Renal pelvis (tissue), 12 donors: ENCODE measurements at places on chromosomes 3 and 15. TPM values are rescaled to one million over a fixed set of nuclear protein-coding genes. Genes with fewer than 3 reads are reported as not detected.

DNA sequence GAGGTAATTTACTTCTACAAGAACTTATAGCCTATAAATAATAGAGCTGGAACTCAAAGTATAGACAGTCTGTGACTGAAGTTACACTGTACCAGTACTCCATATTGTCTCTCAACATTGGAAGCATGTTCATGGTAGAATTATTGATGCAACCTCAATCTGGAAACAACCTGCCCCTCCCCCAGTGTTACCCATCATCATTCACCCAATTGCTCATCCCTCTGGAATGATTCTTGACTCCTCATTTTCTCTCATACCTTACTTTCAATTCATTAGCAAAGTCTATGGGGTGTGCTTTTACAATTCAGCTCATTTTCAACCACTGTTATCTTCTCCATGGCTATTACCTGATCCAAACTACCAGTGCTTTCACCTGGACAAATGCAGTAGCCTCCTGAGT is 151.7 kb downstream of the CPNE4 start:
- DNase-seq = no peak

DNA sequence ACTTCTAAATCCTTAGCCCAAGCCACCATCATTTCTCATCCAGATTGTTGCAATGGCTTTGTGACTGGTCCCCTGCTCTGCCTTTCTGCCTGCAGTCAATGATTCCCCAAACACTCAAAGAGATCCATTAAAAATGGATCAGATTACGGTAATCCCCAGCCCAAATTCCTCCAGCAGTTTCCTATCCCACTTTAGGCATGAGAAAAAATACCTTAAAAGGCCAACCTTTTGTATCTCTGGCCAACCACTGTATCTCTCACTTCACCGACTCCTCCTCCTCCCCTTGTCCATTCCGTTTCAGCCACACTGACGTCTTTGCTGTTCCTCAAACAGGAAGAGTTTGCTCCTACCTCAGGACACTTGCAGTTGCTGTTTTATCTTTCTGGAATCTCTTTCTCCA is 20.9 kb upstream of the IL1RAP start:
- no peak for DNase-seq

DNA sequence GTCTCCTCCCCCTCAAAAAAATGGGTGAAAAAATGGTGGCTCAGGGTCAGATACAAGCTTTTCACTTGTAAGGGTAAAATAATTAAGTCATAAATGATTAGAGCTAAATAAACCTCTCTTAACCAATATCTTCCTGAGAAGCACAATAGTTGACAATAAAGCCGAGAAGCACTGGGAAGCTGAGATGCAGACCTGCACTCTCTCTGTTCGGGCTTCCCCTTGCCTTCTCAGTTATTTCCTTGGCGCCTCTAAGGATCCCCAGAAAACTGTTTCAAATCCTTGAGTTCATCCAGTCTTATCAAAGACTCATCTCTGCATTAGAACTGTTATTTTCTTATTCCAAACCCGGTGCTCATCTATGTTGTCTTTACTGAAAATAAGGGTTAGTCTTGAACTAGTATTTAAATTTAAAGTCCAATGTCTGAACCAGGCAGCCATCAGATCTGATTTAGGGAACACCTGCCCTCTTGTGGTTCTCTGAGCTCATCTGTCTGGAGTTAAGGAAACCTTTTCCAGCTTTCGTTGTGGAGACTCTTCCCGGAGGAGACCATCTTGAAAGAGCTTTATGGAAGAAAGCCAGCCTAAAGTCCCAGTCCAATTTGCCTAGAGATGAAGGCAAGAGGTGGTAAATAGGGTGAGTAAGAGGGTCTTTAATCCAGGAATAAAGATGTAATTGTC is 256.4 kb upstream of the MCTP2 start:
- DNase-seq = peak; percentile 47

SAXO2 gene
- polyA plus RNA-seq = 9.3 TPM

DNA sequence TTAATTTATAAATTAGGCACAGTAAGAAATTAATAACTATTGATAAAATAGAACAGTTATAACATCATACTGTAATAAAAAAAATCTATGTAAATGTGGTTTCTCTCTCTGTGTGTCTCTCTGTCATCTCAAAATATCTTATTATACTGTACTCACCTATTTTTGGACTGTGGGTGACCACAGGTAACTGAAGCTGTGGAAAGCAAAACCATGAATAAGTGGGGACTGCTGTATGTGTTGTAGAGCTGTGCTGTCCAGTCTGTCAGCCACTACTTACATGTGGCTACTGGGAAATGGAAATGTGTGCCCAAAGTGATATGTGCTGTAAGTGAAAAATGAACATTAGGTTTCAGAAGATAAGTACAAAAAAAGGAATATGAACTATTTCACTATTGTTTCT is 145.5 kb downstream of the CNTN4 start:
- no peak for DNase-seq

DUOX1 gene
- 8.5 TPM for polyA plus RNA-seq

DNA sequence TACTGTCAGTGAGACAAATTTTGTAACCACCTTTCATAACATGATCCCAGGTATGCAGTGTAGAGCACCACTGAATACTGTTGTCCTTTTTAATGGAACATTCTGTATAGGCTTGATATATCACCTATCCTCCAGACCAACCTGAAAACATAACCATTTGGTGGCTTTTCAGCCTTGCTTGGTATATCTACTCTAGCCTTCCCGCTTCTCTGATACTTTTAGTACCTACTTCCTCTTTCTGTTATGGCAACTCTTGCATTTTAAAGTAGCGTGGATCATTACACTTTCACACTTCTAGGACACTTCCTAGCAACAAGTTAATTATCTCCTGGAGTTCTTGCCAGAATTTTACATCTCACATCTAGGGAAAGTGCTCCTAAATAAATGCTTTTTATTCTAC is 226.6 kb upstream of the ROBO1 start:
- DNase-seq = no peak

DNA sequence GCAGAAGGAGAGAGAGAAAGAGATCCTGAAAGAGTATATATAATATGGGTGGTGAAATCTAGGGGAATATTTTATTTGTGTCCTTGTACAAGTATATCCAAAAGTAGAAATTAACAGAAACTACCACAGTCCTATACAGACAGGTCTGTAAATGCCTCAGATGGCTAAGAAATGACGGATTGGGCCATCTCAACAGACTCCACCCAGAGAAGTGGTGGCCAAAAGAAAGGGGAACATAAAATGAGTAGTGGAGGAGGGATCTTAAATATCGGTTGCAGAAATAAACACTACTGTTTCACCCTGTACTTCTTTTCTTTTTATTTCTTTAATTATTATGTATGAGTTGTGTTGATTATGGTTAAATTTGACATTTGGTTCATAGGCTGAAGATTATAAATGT is 47.7 kb downstream of the CCR3 start:
- no peak for DNase-seq

DNA sequence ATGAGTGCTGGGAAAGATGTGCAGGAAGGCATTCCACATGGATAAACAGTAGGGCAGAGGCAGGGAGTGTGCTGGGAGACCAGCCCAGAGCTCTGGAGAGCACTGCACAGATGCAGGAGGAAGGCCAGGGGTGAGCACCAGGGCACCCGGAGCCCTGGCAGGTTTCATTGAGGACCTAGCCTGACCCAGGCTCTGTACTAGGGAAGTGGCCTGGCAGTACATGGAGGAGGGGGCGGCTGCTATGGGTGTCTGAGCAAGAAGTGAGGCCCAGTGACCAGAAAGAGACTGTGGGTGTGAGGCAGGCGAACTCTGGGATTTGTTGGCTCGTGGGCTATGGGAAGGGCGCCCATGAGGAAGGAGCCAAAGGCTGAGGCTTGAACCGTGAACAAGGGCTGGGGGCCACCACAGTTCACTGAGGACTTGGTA is 139.1 kb downstream of the DNAJB8 start:
- no peak for DNase-seq

DNA sequence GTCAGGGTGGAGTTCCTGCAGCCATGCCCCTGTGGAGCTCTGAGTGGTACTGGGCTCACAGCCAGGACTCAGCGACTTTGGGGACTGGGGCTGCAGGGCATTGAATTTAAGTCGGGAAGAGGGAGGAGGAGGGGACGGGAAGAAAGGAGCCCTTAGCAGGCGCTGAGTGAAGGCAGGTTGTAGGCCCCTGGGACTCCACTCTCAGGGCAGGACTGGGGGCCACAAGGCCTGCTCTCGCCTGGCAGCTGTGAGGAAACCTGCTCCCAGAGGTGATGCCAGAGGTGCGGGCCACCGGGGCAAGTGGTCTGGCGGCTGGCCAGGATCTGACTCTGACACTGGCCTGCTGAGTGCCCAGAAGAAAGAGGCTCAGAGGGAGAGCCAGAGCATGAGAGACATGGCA is 73.5 kb downstream of the EPHB3 start:
- DNase-seq = no peak

- DNase-seq = no peak
Observed at GRCh38 chr15:101318147-101318819, 23.2 kb upstream of the SNRPA1 start.

FBXW12 gene
- polyA plus RNA-seq = 1.2 TPM

DNA sequence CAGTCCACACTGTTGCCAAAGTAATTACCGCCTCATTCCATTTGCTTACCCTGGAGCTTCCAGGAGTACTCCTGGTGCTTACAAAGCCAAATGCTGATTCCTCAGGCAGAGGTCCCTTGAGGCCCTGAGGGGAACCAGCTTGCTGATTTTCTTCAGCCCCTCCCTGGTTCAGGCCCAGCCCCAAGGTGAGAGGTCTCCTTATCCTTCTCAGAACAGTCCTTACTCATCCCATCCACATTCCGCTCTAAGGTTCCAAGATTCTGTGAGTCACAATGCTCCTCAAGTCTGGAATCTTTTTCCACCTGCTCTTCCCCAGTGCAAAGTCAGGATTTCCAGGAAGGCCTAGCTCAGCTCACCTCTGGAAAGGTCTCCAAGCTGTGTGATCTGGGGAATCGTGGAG is 1.8 kb upstream of the ATP10A start:
- no peak for DNase-seq

SCN11A gene
- 1.6 TPM for polyA plus RNA-seq

CPNE4 gene
- 0.82 TPM for polyA plus RNA-seq

DNA sequence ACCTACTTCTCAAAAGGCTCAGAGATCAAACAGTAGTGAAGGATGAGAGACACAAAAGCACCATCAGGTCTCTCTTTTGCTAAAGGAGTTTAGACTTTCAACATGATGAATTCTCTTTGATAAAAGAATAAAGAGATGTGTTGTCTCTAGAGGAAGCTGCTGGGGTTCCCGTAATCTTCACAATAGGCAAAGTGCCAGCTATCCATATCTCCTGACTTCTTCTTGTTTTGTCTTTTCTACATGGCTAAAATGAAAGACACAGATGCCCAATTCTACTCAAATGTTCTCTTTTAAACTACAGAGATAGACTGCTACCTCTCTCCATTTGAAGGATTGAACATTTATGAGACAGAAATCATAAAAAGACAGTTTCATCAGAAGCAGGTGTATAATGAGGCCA is 38.4 kb upstream of the TUSC7 start:
- no peak for DNase-seq
